ENCODE measurements at places on chromosomes 13 and 19.

DNA sequence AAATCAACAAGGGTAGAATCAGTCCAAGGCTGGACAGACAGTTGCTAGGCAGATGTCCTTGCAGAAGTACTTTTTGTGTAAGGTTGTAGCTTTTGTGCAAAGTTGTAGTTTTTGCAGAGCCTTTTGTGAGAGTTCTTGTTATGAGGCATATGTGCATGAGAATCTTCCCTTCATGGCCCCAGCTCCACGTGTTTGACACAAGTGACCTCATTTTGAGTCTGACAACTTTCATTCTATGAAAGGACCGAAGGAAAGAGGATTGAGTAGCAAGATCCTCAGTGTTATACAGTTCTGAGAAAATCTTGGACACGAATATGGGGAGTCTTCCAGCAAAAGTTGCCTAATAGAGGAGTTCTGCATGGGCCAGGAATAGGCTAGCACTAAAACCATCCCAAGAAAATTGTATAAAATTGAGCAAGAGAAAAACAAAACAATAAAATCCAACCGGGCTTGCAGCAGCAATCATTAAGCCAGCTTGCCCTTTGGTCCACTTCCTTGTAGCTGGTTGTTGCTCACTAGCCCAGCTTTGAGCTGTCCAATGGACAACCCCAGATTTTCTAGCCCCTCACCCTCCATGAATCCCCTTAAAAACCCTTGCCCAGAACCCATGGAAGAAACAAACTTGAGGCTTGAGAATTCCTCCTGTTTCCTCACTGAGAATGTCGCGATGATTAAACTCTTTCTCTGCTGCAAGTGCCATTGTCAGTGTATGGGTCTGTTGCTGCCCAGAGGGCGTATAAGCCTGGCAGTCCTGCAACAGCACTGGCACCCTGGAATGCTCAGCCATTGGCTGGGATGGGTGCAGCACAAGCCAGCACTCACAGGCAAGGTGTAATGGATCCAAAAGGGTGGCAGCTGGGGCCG is 6.5 kb downstream of the EPSTI1 start:
- DNase-seq = no peak

DNA sequence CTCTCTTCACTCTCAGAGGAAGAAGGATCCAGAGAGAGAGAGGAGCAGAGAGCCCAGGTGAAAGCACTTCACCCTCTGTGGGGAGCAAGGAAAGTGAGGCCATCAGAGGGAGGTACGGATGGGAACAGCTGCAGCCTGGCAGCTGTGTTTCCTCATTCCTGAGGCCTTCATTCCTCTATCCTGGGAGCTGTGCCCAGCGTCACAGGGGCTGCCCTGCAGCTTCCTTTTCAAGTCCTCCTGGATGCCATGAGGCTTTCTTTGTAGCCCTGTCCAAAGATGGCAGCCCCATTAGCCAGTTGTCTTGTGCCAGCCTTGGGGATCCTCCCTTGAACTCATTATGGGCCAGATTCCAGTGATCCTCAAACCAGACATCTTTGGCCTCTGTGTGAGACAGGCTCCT is 76.8 kb upstream of the PCDH8 start:
- DNase-seq = no peak

- DNase-seq = no peak
Observed at GRCh38 chr13:72204291-72204690, 337.3 kb upstream of the DACH1 start.

- DNase-seq = no peak
Observed at GRCh38 chr19:38842439-38843174, 7.2 kb downstream of the HNRNPL start.

DNA sequence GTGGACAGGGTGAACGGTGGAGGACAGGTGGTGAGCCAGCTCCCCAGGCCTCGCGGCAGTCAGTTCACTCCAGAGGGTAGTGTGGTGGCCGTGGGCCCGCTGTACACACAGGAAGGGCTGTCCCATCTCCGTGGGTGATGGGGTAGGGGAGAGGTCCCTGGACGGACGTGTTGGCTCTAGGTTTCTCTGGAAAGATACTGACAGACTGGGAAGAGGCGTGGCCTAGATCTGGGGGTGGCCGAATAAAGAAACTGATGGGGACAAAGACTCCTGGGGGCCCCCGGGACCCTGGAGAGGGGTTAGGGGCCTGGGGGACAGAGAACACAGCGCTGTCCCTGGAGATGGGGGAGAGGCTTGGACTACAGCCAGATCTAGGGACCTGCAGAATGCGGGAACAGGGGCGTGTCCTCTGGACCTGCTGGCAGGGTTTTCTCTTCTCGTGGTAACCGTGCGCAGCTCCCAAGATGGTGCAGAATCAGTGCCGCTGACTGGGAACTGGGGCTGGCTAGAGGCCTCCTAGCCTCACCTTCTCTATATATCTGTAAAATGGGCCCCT is 4.0 kb upstream of the PRAM1 start:
- DNase-seq = peak; percentile 53

DNA sequence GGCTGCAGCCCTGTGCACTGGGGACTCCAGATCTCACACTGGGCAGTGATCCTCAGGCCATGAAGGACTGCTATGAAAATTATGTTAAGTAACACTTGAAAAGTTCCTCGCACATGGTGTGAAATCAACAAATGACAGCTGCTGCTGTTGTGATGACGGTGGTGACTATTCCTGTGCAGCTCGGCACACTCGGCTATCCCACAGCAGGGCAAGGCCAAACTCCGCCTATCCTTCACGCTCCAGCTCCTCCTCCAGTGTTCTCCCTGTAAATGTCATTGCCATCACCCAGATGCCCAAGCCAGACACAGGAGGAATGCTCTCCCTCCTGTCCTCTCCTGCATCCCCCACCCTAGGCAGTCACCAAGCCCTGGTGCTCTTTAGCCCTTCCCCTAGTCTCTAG is 31.3 kb downstream of the GRIK5 start:
- DNase-seq = no peak

GRCh38 chr13:40490086-40490758 is 176.2 kb downstream of the FOXO1 start:
- no peak for DNase-seq

- DNase-seq = no peak
Observed at GRCh38 chr13:50459658-50460057, 383.8 kb downstream of the DLEU7 start.

- DNase-seq = no peak
Observed at GRCh38 chr13:79403113-79403512, 2.9 kb downstream of the RBM26 start.

- DNase-seq = peak; percentile 20
Observed at GRCh38 chr13:99659226-99659625, 158.0 kb downstream of the TM9SF2 start.

GRCh38 chr19:39968789-39969188 is 2.2 kb upstream of the PSMC4 start:
- no peak for DNase-seq

DNA sequence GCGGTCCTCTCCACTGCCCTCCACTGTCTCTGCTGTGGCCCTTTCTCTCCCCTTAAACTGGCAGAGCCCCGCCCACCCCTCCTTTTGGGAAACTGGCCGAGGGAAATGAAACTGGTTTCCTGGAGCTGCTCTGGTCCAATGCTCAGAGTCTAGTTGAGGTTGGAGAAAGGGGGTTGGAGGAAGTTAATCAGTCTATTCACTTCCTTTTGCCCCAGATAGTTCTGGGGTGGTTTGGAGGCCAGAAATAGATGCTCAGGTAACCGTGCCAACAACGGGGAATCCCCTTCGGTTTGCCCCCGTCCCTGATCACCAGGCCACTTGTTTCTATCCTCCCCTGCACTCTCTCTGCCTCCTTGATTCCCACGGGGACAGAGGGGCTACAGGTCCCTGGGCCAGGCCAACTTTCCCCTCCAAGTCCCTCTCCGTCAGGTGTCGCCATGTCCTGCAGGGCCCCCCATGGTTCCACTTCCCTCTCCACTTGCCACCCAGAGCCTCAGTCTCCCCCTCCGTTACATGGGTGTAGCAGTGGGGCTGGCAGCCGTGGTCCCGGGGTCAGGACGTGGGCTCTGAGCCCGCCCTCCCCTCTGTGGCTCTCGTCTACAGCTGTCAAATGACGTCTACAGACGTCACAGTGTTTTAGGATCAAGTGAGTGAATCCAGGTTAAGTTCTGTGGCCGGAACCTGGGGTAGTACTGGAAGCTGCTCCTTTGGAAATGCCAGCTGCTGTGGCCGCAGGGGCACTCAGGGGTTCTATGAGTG is at the start of gene IL4I1:
TSS of gene IL4I1 (minus strand) at position 25 of the 759 bp plus-strand sequence. CDS start 727 bp downstream, outside the sequence.
- DNase-seq = no peak

- DNase-seq = no peak
Observed at GRCh38 chr13:75904012-75904411, 267.9 kb downstream of the LMO7 start.

- peak; percentile 31 for DNase-seq
Observed at GRCh38 chr13:98335721-98336120, 158.7 kb upstream of the RNF113B start.

DNA sequence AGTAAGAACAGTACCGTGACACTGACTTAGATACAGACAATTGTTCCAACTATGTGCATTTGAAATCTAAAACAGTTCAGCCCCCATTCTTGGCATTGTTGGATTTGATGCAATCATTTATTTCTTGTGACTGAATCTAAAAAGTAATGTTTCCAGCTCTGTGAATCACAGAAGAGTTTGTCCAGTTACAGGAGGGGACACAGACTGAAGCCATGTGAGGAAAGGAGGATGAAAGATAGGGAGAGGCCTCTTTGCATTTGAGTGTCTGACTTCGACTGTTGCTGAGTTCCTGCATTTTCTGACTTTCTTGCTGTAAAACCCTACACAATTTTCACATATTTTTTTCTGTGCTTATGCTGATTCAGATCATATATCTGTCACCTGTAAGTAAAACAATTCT is 179.3 kb upstream of the PCDH17 start:
- DNase-seq = no peak

- no peak for DNase-seq
Observed at GRCh38 chr13:28498481-28499115, 3.7 kb upstream of the FLT1 start.

DNA sequence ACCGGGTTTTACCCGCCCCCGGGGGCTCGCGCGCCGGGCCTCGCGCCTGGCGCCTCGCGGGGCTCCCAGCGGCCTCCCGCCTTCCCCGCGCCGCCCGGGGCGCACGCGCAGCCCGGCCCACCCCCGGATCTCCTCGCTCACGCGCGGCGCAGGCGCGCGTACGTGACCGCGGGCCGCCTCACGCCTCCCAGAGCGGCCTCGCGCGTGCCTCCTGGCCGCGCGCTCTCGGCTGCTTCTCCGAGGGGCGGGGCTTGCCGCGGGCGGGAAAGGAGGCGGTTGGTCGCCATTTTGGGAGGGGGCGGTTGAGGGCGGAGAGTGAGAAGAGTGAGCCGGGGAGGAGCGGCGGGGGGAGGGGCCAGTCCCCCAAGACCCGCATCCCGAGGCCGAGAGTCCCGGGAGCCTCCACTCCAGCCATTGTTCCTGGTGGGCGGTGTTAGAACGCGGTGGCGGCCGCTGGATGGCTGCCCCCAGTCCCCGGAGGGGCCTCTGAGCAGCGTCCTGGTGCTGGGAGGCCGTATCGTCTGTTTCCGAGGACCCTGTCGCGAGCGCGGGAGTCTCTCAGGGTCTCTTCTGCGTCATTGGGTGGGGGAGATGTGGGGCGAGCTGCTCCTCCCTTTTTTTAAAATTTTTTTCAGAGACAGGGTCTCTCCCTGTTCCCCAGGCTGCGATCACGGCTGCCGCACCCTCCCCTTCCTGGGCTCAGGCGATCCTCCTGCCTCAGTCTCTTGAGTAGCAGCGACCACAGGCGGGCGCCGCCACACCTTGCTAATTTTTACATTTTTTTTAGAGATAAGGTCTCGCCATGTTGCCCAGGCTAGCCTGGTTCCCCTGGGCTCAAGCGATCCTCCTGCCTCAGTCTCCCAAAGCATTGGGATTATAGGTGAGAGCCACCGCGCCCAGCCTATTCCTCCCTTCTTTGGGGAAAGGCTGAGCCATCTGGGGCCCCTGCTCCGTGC is at the start of gene ZNF541:
TSS of gene ZNF541 (minus strand) at position 78 of the 956 bp plus-strand sequence. CDS start 17,292 bp downstream, outside the sequence.
- DNase-seq = peak; percentile 68

DNA sequence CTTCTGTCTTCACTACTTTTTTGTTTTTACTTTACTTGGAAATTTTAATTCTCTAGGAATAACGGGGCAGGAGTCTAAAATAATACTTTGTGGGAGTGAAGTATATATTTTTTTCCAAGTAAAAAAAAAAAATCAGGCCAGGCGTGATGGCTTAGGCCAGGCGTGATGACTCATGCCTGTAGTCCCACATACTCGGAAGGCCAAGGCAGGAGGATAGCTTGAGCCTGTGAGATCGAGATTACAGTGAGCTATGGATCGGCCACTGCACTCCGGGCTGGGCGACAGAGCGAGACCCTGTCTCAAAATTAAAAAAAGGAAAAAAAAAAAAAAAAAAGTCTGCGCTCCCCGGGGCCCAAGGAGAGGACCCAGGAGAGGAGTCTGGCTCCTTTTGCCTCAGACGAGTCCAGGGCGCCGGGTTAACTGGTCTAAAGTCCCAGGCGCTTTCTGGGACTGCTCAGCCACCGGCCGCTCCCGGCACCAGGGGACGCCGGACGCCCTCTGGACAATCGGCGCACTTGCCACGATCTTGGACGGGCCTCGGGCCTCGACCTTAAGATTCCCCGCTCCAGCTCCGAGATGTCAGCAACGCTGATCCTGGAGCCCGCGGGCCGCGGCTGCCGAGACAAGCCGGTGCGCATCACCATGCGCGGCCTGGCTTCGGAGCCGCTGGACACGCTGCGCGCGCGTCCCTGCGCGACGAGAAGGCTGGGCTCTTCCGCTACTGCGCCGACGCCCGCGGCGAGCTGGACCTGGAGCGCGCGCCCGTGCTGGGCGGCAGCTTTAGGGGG is 2.7 kb upstream of the ZFP82 start:
- DNase-seq = no peak

- no peak for DNase-seq
Observed at GRCh38 chr19:28785971-28786370, 427.0 kb downstream of the UQCRFS1 start.

DNA sequence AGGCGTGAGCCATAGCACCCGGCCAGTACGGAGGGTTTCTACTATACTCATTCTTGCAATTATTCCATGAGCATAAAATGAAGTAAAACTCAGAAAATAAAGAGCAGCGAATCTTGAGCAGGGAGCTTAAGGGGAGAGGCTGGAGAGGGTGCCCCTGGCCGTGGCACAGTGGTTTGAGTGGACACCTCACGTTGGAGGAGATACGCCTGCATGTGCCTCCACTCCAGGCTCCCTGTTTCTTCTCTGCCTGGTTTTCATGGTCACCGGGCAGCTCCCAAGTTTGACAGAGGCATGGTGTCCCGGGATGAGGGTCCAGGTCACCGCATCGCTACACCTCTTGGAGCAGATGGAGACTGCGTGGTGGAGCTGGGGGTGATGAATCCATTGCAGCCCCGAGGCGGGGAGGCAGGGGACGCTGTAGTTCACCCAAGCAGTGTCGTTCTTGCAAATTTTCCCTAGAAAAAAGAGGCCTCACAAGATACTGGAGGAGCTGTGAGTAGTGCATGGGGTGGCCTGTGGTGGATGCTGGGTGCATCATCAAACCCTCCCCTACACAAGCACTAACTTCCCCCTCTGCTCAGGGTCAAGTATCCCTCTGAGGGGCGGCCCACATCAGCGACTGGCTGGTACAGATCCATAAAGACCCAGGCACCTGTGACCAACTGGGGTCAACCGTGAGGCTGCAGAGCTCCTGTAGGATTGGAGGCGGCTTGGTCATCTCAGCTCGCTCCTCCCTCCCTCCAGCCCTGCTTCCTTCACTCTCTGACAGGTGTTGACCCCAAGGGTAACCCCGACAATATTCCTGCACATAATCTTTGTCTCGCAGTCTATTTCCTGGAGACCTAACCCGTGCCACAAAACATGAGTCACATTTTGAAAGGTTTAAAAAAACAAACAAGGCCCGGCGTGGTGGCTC is 3.6 kb upstream of the MIER2 start:
- DNase-seq = no peak
